ENCODE measurements at places on chromosomes 3 and 15.

GRCh38 chr3:197802779-197803459, 11.9 kb downstream of the LRCH3 start:
- DNase-seq, result peak; percentile 11

DNA sequence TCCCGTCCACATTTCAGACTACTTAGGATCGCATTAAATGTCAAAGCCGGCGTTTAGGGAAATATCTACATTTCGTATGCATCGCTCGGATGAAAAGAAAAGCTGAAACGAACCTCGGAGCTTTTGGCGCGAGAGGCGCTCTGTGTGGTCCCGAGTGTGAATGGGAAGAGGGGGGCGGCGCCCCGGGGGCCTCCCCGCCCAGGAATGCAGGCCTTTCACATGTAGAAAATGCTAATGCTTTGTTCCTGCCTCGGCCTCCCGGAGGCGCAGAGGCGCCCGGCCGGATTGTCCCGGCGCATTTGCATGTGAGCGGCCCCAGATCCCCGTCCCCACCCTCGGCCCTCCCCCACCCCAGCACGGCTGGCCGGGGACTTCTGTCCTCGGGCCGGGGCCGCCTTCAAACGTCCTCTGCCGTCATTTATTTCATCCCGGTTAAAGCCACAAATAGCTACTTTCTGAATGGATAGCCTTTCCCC, 37.0 kb upstream of the TRIM71 start:
- peak; percentile 6 for DNase-seq

DNA sequence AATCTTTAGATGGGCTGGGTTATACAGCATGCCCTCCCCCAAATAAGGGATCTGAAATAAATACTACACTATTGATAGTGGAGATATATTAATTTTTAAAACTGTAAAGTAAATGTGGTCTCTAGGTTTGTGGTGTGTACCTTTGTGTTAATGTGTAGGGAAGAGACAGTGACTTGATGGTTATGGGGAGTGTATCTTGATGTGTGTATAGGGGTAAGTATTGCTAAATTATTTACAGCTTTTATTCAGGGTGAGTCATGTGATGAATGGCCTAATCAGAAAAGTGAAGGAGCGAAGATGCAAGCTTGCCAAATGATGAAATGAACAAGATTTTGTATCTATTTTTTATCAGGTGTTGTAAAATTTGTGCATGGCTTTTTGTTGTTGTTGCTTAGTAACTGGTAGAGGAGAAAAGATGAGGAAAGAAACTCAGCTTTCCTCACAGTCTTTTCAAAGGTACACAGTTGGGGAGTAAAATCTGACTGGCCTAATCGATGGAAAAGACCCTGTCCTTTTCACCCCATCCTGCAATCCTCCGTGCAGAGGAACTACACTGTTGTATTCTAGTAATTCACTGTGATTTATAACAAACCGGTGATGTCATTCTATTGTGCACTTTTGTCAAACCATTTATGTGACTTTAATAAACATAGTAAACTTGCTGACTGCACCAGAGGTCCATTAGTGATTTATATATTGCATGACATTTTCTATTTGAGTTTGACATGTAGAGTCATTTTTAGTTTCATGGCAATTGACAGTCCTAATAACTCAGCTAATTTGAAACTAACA, 17.7 kb downstream of the FEM1B start:
- no peak for DNase-seq

DNA sequence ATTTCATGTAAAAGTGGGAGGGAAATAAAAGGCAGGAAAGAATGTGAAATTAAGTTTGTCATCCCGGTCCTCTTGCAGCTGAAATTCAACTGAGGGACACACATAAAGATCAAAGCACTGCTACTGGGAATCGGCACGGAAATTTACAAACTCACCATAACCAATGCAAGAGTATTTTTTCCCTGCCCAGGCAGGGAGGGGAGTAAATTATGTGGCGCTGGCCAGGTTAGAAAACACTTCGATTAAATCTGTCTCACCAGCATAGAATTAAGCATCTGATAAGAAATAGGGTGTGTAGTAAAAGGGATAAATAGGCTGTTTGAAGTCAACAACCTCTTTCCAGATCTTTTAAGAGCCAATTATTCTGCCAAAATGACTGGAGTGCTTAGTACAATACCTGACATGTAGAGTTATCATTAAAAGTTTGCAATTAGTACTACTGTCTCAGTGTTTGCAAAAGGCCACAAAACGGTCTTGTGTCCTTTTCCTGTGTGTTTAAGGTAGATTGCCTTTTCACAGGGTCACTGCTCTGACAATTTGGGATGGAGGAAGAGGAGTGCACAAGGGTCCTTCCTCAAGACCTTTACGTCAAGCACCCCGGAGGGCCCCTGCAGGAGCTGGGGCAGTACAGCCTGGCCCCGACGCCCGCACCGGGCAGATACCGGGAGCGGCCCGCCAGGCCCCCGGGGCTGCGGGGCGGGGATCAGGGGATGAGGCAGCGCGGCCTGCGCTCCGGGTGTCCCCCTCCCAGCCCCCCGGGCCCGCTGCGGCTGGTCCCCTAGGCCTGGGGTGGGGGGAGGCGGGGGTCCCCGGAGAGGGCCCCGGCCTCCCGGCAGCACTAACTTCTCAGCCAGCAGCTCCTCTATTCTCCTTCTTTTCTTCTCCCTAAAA, 651 bp downstream of the UBA3 start:
- no peak for DNase-seq

DNA sequence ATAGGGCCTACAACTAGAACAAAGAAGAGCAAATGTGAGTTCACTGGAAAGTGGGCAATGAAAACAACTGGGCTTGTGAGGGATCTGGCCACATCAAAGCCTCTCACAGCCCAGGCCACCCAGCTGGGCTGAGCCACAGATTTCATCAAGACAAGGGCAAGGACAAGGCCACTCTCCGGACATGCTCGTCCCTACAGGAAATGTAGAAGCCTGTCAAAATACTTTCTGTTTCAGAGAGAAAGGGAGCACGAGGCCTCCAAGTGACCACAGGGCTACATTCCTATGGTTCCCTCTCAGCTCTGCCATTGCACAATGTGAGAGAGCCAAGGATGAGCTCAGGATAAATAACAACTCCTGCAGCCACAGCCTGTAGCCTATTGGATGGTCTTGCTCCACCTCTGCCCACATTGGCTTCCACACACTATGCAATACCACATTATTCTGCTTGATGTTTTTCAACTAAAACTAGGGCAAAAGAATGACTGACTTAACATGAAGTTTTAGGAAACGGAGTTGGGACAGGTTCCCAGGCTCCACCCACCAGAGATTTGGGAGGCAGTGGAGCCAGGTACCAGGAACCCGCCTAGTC, 12.1 kb downstream of the TBC1D2B start:
- no peak for DNase-seq

DNA sequence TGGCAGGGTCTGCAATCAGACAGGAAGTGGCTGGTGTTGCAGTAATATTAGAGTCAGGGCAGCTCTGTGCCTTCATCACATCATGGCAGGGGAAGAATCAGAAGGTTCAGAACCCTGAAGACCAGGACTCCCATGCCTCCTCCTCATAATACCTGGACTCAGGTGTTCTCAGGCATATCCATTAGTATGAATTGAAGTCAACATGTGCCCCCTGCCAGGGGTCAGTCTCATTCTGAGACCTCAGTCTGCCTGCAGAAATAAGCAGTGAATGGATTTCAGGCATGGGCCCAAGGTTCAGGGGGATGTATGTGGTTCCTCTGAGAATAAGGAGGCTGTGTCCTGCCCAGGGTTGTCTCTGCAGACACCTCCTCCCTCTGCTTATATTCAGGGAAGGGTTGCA, 74.2 kb downstream of the SPSB4 start:
- DNase-seq, result no peak

DNA sequence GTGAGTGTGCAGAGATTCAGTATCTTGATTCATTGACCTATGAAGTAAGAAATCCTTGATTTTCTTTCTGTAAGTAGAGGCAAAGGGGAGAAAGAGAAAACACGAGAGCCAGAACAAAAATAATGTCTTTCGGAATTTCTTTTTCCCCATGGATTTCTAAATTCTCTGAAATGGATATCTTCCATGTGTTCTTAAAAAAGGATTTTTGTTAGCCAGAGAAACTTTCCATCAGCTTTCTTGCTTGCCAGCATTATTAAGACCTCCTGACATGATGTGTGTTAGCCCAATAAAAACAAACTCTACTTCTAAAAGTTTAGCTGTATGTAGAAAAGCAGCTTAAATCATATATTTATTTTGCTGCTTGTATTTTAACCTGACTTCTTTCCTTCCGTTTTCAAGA, 122.3 kb upstream of the AADACL2 start:
- no peak for DNase-seq

- DNase-seq, result no peak
Measured at GRCh38 chr15:27175472-27176153, 204.6 kb downstream of the GABRG3 start.

DNA sequence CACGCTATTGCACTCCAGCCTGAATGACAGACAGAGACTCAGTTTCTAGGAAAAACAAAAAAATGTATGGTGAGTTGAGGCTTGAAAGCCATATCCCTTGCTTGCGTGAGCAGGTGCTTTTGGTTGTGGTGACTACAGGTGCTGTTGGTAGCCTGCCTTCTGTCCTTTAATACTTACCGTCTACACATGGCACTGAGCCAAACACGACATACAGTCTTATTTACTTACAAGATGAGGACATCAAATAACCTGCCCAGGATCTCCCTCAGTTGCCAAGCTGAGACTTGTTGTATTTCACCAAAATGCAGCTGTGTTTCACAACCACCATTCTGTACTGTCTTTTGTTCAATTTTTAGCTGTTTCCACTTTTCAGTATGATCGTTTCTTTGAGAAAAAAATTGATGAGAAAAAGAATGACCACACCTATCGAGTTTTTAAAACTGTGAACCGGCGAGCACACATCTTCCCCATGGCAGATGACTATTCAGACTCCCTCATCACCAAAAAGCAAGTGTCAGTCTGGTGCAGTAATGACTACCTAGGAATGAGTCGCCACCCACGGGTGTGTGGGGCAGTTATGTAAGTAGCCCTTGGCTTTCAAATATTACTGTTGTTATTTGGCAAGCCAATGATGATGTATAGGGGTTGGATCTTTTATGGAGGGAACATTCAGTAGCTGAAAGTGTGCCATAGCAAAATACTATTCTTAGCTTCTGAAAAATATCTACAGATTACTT, 6.5 kb downstream of the ALAS1 start:
- DNase-seq, result no peak

- DNase-seq, result no peak
Measured at GRCh38 chr15:57527382-57528091, 64.2 kb upstream of the MYZAP start.

- DNase-seq, result no peak
Measured at GRCh38 chr3:66297900-66298299, 77.1 kb downstream of the SLC25A26 start.

GRCh38 chr15:29133791-29134190, 135.8 kb downstream of the NSMCE3 start:
- DNase-seq, result no peak

DNA sequence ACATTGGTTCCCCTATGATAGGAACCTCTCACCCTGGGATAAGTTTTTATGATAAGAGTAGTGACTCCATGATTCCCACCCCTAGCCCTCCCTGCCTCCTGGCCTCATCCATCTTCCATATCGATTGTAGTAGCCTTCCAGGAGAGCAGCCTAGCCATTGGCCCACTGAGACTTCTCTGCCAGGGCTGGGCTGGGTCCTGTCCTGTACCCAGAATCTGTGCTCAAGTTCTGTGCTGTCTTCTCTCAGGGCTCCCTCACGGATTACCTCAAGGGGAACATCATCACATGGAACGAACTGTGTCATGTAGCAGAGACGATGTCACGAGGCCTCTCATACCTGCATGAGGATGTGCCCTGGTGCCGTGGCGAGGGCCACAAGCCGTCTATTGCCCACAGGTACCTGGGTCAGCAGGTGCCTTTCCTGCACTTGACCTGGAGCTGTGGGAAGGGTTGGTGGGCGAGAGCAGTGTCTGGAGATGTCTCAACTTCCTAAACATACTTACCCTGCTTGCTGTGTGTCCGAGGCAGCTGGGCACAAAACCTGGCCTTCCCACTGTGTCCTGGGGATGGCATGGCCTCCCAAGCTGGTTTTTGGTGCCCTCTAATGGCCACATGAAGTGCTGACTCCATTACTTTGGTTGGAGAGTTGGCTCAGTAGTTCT, 16.6 kb upstream of the EXOG start:
- peak; percentile 48 for DNase-seq

- DNase-seq, result no peak
Measured at GRCh38 chr3:19396726-19397125, 248.4 kb downstream of the KCNH8 start.

DNA sequence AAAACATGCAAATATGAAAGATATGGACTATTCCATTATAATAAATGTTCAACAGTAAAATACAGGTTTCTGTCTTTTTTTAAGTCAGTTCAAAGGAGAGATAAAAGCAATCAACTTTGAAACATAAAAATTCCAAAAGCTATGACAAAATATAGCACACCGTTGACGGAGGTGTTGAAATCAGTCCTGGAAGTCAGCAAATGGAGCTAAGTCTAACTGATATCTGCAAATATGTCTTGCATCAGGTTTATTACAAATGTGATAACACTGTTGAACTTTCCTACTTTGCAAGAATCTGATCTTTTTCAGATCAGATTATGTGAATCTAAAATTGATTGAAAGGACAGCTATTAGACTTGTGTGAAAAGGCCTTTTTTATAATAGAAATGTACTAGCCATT, 300.7 kb downstream of the SHOX2 start:
- DNase-seq, result no peak

DNA sequence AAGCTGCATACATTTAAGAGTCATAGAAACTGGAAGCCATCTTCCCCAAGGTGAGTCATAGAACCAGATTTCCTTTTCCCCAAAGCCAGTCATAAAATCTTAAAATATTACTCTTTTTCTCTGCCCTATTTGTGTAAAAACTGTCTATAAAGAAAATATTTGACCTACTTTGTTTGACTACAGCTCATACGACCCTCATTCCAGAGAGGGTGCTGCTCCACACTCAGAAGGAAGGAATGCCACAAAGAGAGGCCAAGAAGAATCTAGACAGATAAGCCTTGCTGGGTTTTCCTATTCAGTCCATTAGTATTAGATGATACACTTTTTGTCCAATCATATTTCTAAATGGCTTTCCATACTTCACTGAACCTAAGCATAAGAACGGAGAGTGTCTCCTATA, 671.6 kb upstream of the SGO1 start:
- DNase-seq, result no peak

- DNase-seq, result no peak
Measured at GRCh38 chr3:14352002-14352627, 50.3 kb upstream of the SLC6A6 start.

- no peak for DNase-seq
Measured at GRCh38 chr3:151008699-151009098, 36.2 kb upstream of the CLRN1 start.

DNA sequence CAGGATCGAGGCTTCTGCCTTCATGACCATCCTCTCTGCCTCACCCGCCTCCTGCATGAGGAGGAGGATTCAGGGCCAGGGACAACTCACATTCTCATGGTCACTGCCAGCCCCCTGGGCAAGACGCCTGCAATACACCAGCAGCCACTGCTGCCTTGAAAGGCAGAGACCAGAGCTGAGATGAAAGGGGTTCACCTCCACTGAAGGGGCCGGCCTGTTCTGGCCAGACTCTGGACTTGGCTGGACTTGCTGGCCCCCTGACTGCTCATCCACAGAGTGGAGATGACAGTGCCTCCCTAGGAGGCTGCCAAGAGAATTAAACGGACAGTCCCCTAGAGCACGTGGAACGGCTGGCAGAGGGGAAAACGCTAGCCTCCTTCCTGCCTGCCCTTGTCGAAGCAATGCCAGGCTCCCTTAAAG, 35.2 kb downstream of the MGLL start:
- no peak for DNase-seq

All from CD4-positive, alpha-beta T cell (primary cell).